ENCODE measurements at places on chromosomes 5 and 9. TPM values are rescaled to one million over a fixed set of nuclear protein-coding genes. Genes with fewer than 3 reads are reported as not detected.

DNA sequence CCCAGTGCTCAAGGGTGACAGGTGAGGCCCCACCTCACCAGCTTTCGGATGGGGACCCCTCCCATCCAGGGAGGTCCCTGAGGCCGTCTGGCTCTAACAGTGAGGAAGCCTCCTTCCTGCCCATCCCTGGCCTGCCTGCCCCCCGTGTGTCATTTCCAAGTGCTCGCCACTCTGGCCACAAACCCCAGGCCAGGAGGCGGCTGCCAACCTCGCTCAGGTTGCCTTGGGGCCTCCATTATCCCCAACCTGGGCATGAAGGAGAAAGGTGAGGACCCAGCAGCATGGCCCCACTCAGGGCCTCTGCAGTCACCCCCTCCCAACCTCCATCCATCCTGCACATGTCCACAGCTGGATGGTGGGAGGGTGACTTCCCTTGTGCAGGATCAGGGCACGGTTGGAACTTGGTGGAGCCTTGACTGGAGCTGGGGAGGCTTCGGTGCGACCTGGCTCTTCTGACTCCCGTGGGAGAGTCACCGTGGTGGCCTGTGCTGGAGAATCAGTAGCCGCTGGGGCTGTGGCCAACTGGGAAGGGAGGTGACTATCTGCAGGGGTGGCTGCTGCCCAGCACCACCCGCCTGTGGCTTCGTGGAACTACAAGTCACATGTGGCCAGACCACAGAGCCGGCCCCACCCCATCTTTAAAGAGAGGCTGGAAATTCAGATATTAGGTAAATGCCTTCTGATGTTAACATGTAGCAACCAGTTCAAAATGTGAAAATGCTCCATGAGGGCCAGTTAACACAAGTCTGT lies 37.5 kb upstream of the GFPT2 start:
- no peaks in the 10 kb centered on the region for H3K36me3 ChIP-seq
- no peaks in the 10 kb centered on the region for H3K4me1 ChIP-seq
- no peaks in the 10 kb centered on the region for H3K27me3 ChIP-seq
- no peak for DNase-seq

DNA sequence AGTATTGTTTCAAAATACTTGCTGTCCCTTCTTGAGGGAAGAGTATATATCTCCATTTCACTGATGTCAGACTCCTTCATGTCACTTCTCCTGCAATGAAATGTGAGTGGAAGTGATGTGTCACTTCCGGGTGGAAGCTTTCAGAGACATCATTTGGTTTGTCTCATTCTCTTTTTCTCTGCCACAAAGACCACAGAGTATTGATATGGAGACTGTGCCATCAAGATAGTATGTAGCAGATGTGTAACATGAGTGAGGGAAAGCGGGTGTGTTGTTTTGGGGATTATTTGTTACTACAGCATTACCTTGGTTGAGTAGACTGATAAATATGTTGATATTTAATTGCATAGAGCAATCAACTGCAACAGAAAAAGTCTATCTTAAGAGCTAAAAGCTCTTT lies 169.8 kb downstream of the FBXL7 start:
- H3K4me3 ChIP-seq, result no peak overlapping the region
- H3K27me3 ChIP-seq, result no peaks in the 10 kb centered on the region
- no peak for DNase-seq
- H3K27ac ChIP-seq, result no peak overlapping the region

DNA sequence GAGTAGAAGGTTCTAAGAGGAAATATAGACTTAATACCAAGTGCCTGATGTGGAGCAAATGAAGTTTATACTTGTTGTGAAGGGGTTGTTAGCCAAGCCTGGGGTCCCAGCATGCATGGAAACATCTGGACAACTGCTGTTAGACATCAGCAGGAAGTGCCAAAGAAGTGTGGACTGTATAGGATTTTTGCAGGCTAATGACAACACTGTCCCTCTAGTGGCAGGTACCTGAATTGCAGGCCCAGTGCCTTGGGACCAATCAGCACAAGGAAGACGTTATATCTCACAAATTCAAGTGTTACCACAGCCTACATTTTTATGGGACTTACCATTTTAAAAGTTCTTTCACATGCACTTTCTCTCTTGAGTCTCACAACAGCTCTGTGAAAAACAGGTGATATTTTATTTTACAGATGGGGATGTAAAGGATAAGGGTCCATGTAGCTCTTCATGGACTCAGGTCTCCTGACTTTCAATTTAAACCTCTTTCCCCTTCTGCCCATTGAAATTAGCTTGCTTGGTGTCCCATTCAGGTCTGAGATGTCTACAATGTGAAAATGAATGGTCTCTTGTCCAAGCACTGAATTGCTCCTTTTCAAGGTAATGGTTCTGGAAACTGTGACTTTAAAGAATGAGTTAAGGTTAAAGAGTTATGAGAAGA lies 89.0 kb upstream of the MAP1B start:
- H3K27ac ChIP-seq, result no peak overlapping the region
- H3K4me1 ChIP-seq, result no peaks in the 10 kb centered on the region
- no peak overlapping the region for H3K4me3 ChIP-seq

GRCh38 chr5:82150559-82150958 lies 127.6 kb downstream of the RPS23 start:
- no peaks in the 10 kb centered on the region for H3K27me3 ChIP-seq
- no peaks in the 10 kb centered on the region for H3K4me1 ChIP-seq
- no peak for DNase-seq
- no peaks in the 10 kb centered on the region for H3K36me3 ChIP-seq

DNA sequence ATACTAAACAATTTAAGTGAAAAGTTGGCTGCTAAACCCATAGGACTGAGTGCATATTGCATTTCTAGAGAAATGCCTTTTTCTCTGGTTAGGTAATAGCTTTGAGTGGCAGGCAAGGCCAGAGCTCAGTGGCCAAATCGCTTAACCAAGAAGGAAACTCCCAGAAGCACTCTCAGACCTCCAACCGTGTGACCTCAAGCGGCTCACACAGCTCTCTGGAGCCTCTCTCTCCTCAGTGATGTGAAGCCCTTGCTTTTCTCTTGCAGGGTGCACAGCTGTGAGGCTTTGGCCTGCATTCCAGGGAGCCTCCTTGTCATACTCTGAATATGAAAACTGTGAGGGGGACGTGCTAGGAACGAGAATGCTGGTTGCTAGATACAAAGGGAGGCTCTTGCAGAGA lies 106.7 kb downstream of the INSYN2B start:
- peaks cover 52% of the 10 kb centered on the region for H3K36me3 ChIP-seq
- H3K4me1 ChIP-seq, result no peaks in the 10 kb centered on the region
- H3K27me3 ChIP-seq, result no peaks in the 10 kb centered on the region
- H3K4me3 ChIP-seq, result no peak overlapping the region

DNA sequence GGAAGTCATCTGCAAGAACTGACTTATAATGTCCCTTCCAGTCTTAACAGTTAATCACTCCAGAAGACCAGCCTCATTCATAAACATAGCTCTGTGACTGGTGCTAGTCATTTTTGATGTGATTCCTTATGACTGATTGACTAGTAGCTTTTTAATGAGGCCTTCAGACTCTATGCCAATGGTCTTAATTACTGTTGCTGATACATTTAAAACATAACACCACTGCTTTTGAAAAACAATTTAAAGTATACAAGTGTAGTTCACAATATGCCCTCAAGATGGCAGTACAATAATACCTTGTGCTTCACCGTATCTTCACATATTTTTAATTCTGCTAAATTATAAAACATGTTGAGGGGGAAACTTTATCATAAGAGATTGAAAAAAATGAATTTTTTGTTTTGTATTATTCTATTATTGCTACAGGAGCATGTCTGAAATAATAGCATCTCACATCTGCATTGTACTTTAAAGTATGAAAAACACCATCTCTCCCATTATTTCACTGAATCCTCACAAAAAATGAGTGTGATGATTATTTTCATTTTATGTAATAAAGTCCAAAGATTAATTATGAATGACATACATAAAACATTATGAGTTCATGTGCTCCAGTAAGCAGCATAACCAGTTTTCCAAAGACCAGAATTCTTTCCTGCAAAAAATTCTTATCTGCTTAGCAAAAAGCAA lies 55.2 kb upstream of the SHISAL2B start:
- H3K4me1 ChIP-seq, result no peaks in the 10 kb centered on the region
- H3K36me3 ChIP-seq, result no peaks in the 10 kb centered on the region
- peak; percentile 52 for DNase-seq
- peaks cover 14% of the 10 kb centered on the region for H3K27me3 ChIP-seq
- H3K27ac ChIP-seq, result no peak overlapping the region

DNA sequence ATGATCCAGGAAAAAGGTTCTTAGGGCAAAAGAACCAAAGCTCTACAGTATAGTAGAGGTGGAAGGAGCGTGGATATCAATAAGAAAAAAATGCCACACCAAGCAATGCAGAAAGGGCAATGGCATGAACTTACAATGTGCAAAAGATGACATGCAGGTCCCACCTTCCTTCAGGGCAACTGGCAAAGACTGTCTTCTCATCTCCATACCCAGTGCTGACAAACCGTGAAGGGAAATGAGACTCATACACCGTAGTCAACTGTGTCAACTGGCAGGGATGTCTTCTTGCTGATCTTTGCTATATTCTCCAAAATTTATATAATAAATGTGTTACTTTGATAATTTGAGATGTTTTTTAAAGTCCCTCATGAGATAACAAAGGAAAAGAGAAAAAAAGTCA lies 36.0 kb downstream of the MED27 start:
- no peak overlapping the region for H3K4me3 ChIP-seq
- no peaks in the 10 kb centered on the region for H3K27me3 ChIP-seq
- DNase-seq, result no peak
- H3K4me1 ChIP-seq, result no peaks in the 10 kb centered on the region
- no peak overlapping the region for H3K27ac ChIP-seq

- H3K27ac ChIP-seq, result no peak overlapping the region
- no peaks in the 10 kb centered on the region for H3K27me3 ChIP-seq
- H3K36me3 ChIP-seq, result peaks cover 17% of the 10 kb centered on the region
- no peaks in the 10 kb centered on the region for H3K4me1 ChIP-seq
- H3K4me3 ChIP-seq, result no peak overlapping the region
- DNase-seq, result peak; percentile 7
These were observed 13.4 kb downstream of the PWWP2A start for GRCh38 chr5:160105686-160106360.

- peaks cover 1% of the 10 kb centered on the region for H3K27me3 ChIP-seq
- no peak overlapping the region for H3K27ac ChIP-seq
- H3K4me3 ChIP-seq, result no peak overlapping the region
These were observed 154.1 kb downstream of the ADAMTS6 start for GRCh38 chr5:65327582-65327981.

- no peak overlapping the region for H3K4me3 ChIP-seq
- H3K27me3 ChIP-seq, result no peaks in the 10 kb centered on the region
- no peak for DNase-seq
- H3K36me3 ChIP-seq, result no peaks in the 10 kb centered on the region
- H3K4me1 ChIP-seq, result no peaks in the 10 kb centered on the region
These were observed 147.5 kb downstream of the CAVIN4 start for GRCh38 chr9:100725371-100725770.

DNA sequence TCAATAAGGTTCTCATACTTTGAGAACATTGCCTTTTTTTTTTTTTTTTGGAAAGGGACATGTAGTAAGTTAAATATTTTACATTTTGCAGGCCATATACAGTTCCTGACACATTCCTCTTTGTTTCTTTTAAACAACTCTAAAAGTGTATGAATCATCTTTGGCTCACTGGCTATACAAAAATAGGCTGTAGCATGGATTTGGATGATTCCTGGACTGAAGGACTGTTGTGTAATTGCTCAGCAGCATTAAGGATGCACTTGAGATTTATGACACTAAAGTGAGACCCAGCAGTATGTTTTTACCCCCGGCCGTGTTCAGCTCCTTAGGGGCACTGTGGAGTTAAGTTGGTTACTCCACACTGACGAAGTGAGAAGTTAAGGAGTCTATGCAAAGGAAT lies 41.3 kb downstream of the VPS13A start:
- no peak overlapping the region for H3K4me3 ChIP-seq
- no peak overlapping the region for H3K27ac ChIP-seq
- peaks cover 30% of the 10 kb centered on the region for H3K36me3 ChIP-seq
- H3K27me3 ChIP-seq, result no peaks in the 10 kb centered on the region

DNA sequence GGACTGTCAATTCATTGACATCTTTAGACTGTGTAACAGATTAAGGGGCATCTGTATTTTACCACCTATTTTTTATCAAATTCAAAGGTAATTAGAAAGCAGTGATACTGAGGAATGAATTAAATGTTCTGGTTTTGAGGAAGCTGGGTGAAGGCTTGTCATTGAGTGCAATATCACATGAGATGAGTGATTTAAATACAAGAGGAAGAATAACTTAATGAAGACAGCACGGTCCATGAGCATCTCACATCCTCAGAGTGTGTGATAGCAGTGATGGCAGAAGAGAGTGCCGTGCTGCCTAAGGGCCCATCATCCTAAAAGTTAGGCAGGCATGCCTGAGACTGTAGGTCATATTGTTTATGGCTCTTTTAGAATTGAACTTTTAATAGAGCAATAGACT lies 263.3 kb downstream of the MAST4 start:
- DNase-seq, result no peak
- no peak overlapping the region for H3K4me3 ChIP-seq
- H3K27me3 ChIP-seq, result no peaks in the 10 kb centered on the region
- H3K27ac ChIP-seq, result no peak overlapping the region
- no peaks in the 10 kb centered on the region for H3K4me1 ChIP-seq

GRCh38 chr9:135958485-135958884 lies 2.7 kb downstream of the UBAC1 start:
- DNase-seq, result no peak
- H3K4me3 ChIP-seq, result no peak overlapping the region
- H3K27ac ChIP-seq, result no peak overlapping the region

- H3K4me3 ChIP-seq, result no peak overlapping the region
- no peak overlapping the region for H3K27ac ChIP-seq
- no peak for DNase-seq
- H3K36me3 ChIP-seq, result no peaks in the 10 kb centered on the region
These were observed 448.6 kb downstream of the ZNF608 start for GRCh38 chr5:124297826-124298225.

DNA sequence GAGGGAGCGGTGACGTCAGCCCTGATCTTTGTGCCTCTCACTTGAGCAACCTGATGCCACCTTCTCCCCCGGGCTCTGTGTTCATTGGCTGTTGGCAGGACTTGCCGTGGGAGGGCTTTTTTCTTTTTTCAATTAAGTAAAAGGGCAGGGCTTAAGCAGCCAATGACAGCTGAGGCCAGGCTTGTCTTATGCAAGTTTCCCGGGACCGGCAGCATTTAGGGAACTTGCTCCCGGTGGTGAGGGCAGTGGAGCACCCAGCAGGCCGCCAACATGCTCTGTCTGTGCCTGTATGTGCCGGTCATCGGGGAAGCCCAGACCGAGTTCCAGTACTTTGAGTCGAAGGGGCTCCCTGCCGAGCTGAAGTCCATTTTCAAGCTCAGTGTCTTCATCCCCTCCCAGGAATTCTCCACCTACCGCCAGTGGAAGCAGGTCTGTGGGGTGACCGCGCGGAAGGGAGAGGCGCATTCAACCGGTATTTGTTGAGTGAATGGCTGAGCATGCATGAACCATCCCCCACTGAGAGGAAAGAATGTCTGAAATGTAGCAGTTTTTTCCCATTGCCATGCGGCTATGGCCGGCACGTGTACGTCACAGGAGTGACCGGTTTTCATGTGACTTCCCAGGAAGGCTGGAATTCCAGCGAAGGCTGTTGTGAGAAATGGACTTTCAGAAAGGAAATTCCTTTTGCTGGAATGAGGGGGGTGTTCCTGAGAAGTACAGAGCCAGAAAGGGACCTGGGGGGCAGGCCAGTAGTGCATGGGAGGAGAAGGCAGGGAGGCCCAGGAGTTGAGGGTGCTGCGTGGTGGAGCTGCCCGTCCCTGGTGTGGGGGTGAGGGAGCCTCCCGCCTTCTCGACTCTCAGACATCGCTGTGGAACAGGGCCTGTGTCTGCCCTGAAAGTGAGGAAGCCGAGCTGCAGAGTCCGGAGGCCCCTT lies 29.0 kb downstream of the PTGES2 start:
- peaks cover 42% of the 10 kb centered on the region for H3K4me1 ChIP-seq
- peak overlapping the region; percentile 52 for H3K27ac ChIP-seq
- peak; percentile 77 for DNase-seq
- H3K27me3 ChIP-seq, result no peaks in the 10 kb centered on the region

The ENC1 gene
- polyA plus RNA-seq, result 0.26 TPM

The ZFP37 gene
- polyA plus RNA-seq, result 1.4 TPM

The GPR21 gene
- not detected for polyA plus RNA-seq

The ADAMTS13 gene
- polyA plus RNA-seq, result 0.10 TPM

The LCN12 gene
- polyA plus RNA-seq, result not detected

The SMIM3 gene
- 5.5 TPM for polyA plus RNA-seq

The CDC20B gene
- not detected for polyA plus RNA-seq
